Adrenal gland (tissue), 19 donors: ENCODE measurements at places on chromosomes 11 and 22. TPM values are rescaled to one million over a fixed set of nuclear protein-coding genes. Genes with fewer than 3 reads are reported as not detected.
A peak's percentile ranks its signal among the peaks of the same experiment; 100 is the strongest.

HTR3B gene
- not detected for total RNA-seq

ASPHD2 gene
- total RNA-seq = 0.06 TPM

MOV10L1 gene
- not detected for total RNA-seq

GRCh38 chr11:15557457-15558230 is 442.9 kb downstream of the INSC start:
- H3K4me1 ChIP-seq = no peaks in the 10 kb centered on the region
- no peaks in the 10 kb centered on the region for H3K36me3 ChIP-seq
- no peak overlapping the region for H3K4me3 ChIP-seq
- no peaks in the 10 kb centered on the region for H3K27me3 ChIP-seq
- H3K27ac ChIP-seq = no peak overlapping the region
- DNase-seq = no peak

DNA sequence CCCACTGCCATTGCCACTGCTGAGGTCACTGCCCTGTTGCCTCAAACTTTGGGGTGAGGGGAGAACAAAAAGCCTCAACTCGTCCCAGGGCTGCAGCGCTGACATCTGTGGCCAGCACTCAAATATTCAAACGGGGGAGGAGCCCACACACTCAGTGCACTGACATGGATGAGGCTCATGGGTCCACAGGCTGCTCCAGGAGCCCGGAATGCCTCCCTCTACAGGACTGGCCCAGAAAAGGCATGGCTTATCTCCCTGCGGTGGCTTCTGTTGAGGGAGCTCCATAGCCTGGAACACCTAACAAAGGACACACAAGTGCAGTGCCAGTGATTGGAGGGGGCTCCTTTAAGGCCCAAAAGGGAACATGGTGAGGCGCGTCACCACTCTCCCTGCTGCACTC is 341.1 kb upstream of the LUZP2 start:
- no peak overlapping the region for H3K27ac ChIP-seq
- H3K4me3 ChIP-seq = no peak overlapping the region
- DNase-seq = no peak
- no peaks in the 10 kb centered on the region for H3K36me3 ChIP-seq
- no peaks in the 10 kb centered on the region for H3K27me3 ChIP-seq

DNA sequence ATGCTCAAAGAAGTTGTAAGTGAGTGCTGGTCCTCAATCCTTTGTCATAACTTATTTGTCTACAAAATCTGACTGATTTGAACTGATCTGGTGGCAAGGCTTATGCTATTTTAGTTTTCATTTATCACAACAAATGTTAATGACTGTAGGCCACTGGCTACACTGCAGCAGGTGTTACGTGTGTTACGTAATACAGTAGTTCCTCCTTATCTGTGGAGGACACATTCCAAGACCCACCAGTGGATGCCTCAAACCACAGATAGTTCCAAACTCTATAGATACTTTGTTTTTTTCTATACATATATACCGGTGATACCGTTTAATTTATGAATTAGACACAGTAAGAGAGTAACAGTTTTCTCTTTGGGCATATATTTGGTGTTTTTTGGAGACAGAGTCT is 7.0 kb downstream of the MADD start:
- H3K36me3 ChIP-seq = peaks cover 78% of the 10 kb centered on the region
- H3K4me1 ChIP-seq = peaks cover 32% of the 10 kb centered on the region
- no peak for DNase-seq
- peak overlapping the region; percentile 45 for H3K27ac ChIP-seq
- H3K4me3 ChIP-seq = no peak overlapping the region

DNA sequence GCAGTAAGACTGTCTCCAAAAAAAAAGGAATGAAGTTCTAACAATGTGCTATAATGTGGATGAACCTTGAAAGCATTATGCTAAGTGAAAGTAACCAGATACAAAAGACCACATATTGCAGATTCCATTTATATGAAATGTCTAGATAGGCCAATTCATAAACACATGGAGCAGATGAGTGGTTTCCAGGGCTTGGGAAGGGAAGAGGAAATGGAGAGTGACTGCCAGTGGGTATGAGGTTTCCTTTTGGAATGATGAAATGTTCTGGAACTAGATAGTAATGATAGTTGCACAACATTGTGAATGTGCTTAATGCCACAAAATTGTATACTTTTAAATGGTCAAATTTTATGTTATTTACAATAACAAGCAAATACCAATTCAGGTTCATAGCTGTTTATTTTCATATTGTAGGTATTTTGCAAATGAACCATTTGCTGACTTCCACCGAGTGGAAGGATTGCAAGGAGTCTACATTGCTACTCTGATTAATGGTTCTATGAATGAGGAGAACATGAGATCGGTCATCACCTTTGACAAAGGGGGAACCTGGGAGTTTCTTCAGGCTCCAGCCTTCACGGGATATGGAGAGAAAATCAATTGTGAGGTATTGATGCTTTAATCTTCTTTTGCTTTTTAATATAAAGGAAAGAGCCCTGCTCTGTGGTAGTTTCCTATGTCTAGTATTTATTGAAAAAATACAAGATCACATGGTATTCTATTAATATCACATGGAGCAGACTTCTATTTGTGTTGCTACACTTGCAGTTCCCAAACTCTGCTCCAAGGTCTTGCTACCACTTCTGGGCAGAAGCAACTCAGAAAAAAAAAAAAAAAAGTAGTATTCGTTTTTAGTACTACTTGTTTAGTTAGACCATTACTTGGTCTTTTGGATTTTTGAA is 67.7 kb upstream of the SORL1-AS1 start:
- no peak overlapping the region for H3K27ac ChIP-seq
- no peak overlapping the region for H3K4me3 ChIP-seq
- no peak for DNase-seq

- no peaks in the 10 kb centered on the region for H3K27me3 ChIP-seq
- H3K36me3 ChIP-seq = no peaks in the 10 kb centered on the region
- H3K4me1 ChIP-seq = no peaks in the 10 kb centered on the region
- DNase-seq = no peak
- H3K4me3 ChIP-seq = no peak overlapping the region
- H3K27ac ChIP-seq = no peak overlapping the region
Observed at GRCh38 chr11:14713496-14714244, 70.1 kb downstream of the PDE3B start.

DNA sequence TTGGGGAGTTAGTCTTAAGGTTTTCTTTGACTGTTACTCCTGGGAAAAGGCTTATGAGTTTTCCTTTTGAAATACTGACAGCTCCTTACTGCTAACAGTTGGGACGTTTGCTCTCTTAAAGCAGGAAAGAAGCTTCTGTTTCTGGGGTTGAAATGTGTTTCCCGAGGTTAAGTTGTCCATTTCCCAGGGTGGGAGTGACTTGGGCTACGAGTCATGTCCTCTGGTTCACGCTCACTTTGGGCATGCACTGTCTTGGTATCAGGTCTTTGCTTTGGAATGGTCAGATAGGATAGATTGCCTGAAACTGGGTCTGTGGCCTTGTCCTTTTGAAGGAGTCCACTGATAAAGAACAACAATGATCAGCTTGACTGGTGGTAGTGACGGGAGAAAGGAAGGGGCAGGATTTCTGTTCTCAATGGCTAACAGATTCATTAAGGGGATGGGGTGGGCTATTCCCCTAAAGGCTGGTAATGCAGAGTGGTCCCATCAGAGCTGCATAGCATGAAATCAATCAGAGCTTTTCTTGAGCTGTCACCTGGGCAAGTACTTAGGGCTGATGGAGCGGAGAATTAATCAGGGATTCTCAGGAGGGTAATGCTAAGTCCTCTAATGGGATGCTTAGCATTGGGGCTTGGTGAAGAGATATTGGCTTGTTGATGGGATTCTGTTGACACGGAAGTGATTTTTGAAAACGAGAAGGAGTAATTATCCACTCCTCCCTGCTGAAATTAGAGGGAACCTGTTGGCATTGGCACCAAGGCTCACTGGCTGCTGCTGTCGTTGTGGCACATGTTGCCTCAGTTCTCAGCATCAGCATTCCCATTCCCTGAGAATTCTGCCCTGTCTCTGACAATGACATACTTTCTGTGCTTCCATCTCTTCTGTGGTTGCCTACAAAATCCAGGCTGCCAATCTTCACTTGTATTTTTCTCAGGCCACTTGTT is 81.6 kb downstream of the TEAD1 start:
- H3K36me3 ChIP-seq = no peaks in the 10 kb centered on the region
- H3K27me3 ChIP-seq = no peaks in the 10 kb centered on the region

- no peaks in the 10 kb centered on the region for H3K36me3 ChIP-seq
- H3K27ac ChIP-seq = no peak overlapping the region
- no peaks in the 10 kb centered on the region for H3K27me3 ChIP-seq
- no peaks in the 10 kb centered on the region for H3K4me1 ChIP-seq
- no peak for DNase-seq
Observed at GRCh38 chr11:93500759-93501158, 42.4 kb downstream of the SMCO4 start.
